ENCODE measurements at places on chromosomes 5 and 9. TPM values are rescaled to one million over a fixed set of nuclear protein-coding genes. Genes with fewer than 3 reads are reported as not detected.
A peak's percentile ranks its signal among the peaks of the same experiment; 100 is the strongest.

- no peaks in the 10 kb centered on the region for H3K36me3 ChIP-seq
- peaks cover 9% of the 10 kb centered on the region for H3K4me1 ChIP-seq
- DNase-seq: no peak
- H3K27ac ChIP-seq: no peak overlapping the region
Observed at GRCh38 chr5:112965733-112966306, 10.8 kb upstream of the DCP2 start.

GRCh38 chr9:127640908-127641545 is 28.9 kb downstream of the STXBP1 start:
- H3K36me3 ChIP-seq: no peaks in the 10 kb centered on the region
- no peak for DNase-seq
- H3K4me1 ChIP-seq: 0 out of 2 replicates have a peak, but pooled peaks cover 5% of the 10 kb centered on the region
- H3K4me3 ChIP-seq: no peak overlapping the region
- no peak overlapping the region for H3K27ac ChIP-seq
- no peaks in the 10 kb centered on the region for H3K27me3 ChIP-seq

- no peak overlapping the region for H3K27ac ChIP-seq
- H3K4me1 ChIP-seq: peaks cover 20% of the 10 kb centered on the region
- DNase-seq: no peak
- no peaks in the 10 kb centered on the region for H3K36me3 ChIP-seq
Observed at GRCh38 chr9:79621916-79622575, 50.3 kb downstream of the TLE4 start.

DNA sequence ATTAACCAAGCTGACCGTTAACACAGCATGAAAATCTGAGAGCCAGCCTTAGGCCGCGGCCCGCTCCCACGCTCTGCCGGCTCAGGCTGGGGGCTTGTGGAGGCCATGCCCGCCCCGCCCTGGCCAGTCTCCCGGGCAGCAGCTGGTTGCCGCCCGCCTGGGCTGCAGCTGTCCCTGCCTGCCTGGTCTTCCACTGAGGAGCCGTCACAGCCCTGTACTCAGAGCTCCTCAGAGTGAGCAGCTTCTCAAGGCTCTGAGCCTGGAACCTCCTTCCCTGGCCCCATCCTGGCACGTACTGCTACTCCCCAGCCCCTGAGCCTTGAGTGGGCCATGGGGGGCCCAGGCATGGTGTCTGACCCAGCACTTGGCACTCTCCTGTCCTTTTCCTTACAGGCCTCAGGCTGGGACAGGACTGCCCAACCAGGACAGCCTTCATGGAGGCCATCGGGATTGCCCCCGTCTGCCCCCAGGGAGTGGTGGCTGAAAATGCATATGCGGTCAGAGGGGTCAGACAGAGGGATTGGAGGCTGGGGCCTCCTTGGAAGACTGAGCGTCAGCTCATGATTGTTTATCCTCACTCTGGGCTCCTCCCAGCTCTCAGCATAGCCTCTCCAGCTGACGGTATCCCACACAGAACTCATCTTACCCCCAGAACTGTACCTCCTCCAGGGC is 11.9 kb downstream of the FGFR4 start:
- H3K4me1 ChIP-seq: no peaks in the 10 kb centered on the region
- H3K27ac ChIP-seq: no peak overlapping the region
- no peak overlapping the region for H3K4me3 ChIP-seq
- peaks cover under 1% of the 10 kb centered on the region for H3K27me3 ChIP-seq

DNA sequence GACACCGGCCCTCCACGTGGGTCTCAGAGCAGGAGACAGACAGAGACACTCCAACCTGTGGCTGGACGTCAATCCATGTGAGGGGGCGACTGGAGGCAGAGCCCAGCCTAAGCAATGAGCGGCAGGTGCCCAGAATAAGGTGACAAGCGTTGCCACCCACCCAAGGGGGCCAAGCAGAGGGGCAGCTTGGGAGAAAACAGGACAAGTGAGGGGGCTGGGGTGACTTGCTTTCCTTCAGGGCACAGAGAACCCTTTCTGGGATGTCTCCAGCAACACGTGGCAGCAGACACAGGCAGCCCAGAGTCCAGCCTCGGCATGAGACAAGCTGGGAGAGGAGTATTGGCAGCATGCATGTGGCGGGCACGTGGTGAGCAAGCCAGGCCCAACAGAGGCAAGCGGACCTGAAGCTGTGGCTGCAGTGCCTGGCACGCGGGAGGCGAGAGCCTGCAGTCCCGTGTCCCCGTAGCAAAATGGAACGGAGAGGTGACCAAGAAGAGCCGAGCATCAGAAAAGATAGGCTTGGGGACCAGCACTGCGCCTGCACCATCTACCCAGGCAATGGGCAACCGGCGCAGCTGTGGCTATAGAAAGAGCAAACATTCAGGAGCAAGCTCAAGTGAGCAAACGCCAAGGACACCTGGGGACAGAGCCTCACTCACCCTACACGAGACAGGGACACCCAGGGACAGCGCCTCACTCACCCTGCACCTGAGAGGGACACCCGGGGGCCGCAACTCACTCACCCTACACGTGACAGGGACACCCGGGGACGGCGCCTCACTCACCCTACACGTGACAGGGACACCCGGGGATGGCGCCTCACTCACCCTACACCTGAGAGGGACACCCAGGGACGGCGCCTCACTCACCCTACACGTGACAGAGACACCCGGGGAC is 6.2 kb downstream of the TERT start:
- H3K27ac ChIP-seq: no peak overlapping the region
- H3K4me3 ChIP-seq: no peak overlapping the region
- no peaks in the 10 kb centered on the region for H3K4me1 ChIP-seq

GRCh38 chr5:10442576-10442975 is 897 bp downstream of the ROPN1L start:
- H3K4me1 ChIP-seq: peaks cover 13% of the 10 kb centered on the region
- H3K36me3 ChIP-seq: 0 out of 2 replicates have a peak, but pooled peaks cover 1% of the 10 kb centered on the region
- H3K27ac ChIP-seq: no peak overlapping the region
- DNase-seq: peak; percentile 56
- H3K4me3 ChIP-seq: peak overlapping the region; percentile 84
- H3K27me3 ChIP-seq: no peaks in the 10 kb centered on the region

GRCh38 chr9:30507166-30507565 is 1877.3 kb upstream of the ACO1 start:
- H3K27me3 ChIP-seq: no peaks in the 10 kb centered on the region
- no peaks in the 10 kb centered on the region for H3K36me3 ChIP-seq
- no peaks in the 10 kb centered on the region for H3K4me1 ChIP-seq
- H3K27ac ChIP-seq: no peak overlapping the region
- DNase-seq: no peak
- no peak overlapping the region for H3K4me3 ChIP-seq

DNA sequence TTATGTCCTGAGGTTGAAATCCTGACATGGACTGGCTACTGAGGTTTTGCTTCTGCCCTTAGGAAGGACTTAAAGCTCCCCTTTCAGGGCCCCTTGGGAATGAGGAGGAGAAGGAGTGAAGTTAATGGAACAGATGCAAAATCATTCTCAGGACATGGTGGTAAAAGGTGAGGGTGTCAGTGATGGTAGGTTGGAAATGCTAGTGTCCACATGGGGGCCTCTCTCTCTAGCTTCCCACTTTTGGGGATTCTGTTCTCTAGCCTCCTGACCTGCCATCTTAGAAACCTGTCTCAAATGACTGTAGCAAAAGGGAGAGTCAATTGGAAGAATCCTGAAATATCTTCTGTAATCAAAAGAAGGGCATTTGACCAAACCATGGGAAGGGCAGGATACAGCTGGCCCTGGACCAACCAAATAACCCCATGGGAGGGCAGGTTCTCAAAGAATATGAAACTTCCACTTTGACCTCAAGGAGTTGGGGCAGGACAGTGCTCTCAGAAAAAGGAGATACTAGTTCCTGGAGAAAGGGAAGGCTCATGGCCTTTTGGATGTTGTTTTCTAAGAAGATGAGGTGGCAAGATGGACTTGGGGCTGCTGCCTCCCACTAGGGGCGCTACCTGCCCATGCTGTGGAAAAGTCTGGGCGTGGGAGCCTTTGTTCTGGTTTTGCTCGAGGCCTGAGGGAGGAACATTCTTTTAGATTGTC is 21.2 kb upstream of the MLANA start:
- no peaks in the 10 kb centered on the region for H3K4me1 ChIP-seq
- H3K36me3 ChIP-seq: no peaks in the 10 kb centered on the region
- no peaks in the 10 kb centered on the region for H3K27me3 ChIP-seq
- DNase-seq: peak; percentile 8
- H3K27ac ChIP-seq: no peak overlapping the region

GRCh38 chr5:124021066-124021641 is 509.2 kb downstream of the CSNK1G3 start:
- no peaks in the 10 kb centered on the region for H3K36me3 ChIP-seq
- H3K4me3 ChIP-seq: no peak overlapping the region
- no peak overlapping the region for H3K27ac ChIP-seq

- no peaks in the 10 kb centered on the region for H3K27me3 ChIP-seq
- no peak overlapping the region for H3K27ac ChIP-seq
- H3K36me3 ChIP-seq: no peaks in the 10 kb centered on the region
- no peak overlapping the region for H3K4me3 ChIP-seq
Observed at GRCh38 chr5:162068412-162068811, 839 bp downstream of the GABRG2 start.

DNA sequence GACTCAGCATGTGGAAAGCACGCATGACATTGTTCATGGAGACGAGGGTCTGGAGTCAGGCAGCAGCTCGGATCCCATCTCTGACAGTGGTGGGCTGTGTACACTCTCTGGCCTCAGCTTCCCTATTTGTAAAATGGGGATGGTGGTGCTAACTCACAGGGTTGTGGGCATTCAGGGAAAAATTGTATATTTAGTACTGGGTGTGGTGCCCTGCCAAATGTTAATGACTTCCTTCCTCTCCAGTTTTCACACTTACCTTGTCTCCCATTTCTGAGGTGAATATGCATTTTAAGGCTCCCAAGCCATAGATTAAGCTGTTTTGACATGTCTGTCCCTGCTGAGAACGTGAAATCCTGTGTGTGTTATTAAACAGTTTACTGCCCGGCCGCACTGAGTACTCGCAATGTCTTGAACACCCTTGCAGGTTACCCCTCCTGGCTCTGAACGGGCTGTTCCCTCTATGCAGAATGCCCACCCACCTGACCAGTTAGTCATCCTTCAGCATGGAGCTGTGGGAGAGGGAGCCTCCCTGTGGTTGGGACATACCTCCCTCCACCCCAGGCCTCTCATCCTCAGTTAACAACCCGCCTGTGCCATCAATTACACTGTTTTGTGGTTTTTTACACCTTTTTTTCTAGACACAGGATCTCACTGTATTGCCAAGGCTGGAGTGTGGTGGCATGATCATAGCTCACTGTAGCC is 25.8 kb downstream of the TJP2 start:
- H3K27ac ChIP-seq: no peak overlapping the region
- H3K36me3 ChIP-seq: no peaks in the 10 kb centered on the region
- peaks cover 9% of the 10 kb centered on the region for H3K4me1 ChIP-seq

DNA sequence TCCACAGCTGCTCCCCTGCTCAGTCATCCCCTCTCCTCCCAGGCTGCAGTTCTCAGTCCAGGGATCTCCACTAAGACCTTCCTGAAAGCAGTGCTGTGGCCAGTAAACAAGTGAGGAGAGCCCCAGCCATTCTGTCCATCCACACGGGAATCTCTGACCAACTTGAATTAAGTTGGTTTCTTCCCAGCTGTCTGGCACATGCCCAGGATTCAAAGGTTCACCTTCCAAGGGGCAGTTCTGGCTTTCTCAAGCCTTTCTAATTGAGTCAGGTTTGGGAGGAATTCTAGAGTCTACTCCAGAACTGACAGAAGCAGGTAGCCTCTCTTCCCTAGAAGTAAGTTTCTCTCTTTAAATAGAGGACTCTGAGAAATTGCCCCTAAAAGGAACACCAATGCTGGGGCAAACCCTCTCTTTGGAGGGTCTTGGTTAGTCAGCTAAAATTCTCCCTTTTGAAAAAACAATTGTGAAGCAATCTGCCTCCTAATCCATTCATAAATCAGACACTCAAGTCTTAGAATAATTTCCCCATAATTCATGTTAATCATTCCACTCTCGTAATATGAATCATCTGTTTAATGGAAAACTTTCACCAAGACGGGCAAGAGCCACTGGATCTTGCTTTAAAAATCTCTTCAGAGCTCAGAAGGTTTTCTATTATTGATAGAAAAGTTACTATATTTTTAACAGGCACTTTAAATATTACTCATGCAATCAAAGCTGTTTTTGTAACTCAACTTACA is 133.8 kb downstream of the SPOCK1 start:
- no peaks in the 10 kb centered on the region for H3K36me3 ChIP-seq
- H3K27ac ChIP-seq: peak overlapping the region; percentile 18
- peak; percentile 66 for DNase-seq

GRCh38 chr9:1219284-1219683 is 169.1 kb downstream of the DMRT2 start:
- DNase-seq: peak; percentile 41
- peak overlapping the region; percentile 13 for H3K27ac ChIP-seq
- no peaks in the 10 kb centered on the region for H3K36me3 ChIP-seq
- no peak overlapping the region for H3K4me3 ChIP-seq

GRCh38 chr9:133448487-133448972 is 11.2 kb upstream of the CACFD1 start:
- no peaks in the 10 kb centered on the region for H3K36me3 ChIP-seq
- DNase-seq: no peak
- no peak overlapping the region for H3K4me3 ChIP-seq
- H3K27ac ChIP-seq: no peak overlapping the region
- H3K4me1 ChIP-seq: no peaks in the 10 kb centered on the region
- no peaks in the 10 kb centered on the region for H3K27me3 ChIP-seq

DNA sequence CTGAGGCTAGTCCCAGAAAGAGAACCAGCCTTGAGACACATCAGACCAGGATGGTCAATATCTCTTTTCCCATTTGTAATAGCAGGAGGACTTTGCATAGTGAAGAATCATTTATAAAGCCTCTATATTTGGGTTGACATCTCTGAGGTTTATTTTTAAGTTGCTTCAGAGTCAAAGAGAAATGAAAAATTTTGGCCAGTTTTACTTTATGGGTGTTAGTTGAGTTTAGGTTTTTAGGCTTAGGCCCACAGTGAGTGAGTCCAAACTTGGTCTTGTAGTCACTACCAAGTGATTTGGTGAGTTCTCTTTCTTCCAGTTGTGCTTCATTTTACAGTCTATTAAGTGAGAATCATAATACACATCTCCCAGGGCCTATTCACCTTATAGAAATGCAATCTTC is 5.3 kb upstream of the MEF2C start:
- H3K36me3 ChIP-seq: no peaks in the 10 kb centered on the region
- H3K27me3 ChIP-seq: no peaks in the 10 kb centered on the region
- no peak overlapping the region for H3K27ac ChIP-seq
- H3K4me1 ChIP-seq: peaks cover 15% of the 10 kb centered on the region
- H3K4me3 ChIP-seq: no peak overlapping the region

NMUR2 gene
- not detected for total RNA-seq

CER1 gene
- total RNA-seq: not detected

C9 gene
- total RNA-seq: not detected

CNTNAP3 gene
- total RNA-seq: not detected

NOXA1 gene
- not detected for total RNA-seq

FGF18 gene
- total RNA-seq: not detected

RAD23B gene
- total RNA-seq: 124 TPM

PCDHA1 gene
- total RNA-seq: not detected

PCDHGA6 gene
- 5.4 TPM for total RNA-seq

SPINK6 gene
- not detected for total RNA-seq

SOWAHA gene
- not detected for total RNA-seq

PCDHA9 gene
- total RNA-seq: not detected

FOXD4L3 gene
- not detected for total RNA-seq
